Testis (tissue), 5 donors: ENCODE measurements at places on chromosomes 3 and 15.

GRCh38 chr3:169886671-169887070 is 16.9 kb upstream of the LRRC31 start:
- DNase-seq = peak; percentile 38

DNA sequence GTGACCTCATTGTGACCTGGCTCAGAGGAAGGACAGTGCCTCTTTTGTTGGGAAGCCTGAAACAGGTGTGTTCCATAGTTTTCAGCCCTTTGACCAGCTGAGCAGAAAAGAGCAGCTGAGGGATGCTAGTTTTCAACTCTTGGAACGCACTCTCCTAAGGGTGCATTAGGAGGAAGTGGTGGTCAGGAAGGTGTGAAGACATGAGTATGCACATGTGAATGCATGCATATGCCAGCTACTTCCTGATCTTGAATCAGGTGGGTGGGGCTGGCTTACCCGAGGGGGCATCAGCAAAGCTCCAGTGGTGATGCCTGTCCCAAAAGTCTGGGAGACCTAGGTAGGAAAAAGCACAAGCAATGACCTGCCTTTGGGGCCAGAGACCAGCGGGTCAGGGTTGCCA is 23.3 kb upstream of the CEMIP start:
- DNase-seq = no peak

DNA sequence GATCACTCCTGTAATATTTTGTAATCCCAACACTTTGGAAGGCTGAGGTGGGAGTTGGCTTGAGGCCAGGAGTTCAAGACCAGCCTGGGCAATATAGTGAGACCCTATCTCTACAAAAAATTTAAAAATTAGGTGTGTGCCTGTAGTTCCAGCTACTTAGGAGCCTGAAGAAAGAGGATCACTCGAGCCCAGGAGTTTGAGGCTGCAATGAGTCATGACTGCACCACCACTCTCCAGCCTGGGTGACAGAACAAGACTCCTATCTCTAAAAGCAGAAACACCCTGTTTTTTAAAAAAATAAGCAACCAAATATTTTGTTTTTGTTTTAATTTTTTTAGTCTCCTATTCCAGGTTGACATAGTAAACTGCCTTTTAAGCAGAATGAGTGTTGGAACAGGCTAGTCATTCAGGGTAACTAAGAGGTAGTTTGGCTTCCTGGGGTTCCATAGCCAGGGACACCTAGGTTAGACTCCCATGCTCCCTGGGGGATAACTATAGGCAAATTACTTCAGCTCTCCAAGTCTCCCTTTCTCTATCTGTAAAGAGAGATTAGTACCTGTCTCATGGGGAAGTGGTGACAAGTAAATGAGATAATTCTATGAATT is 114.6 kb upstream of the C15orf61 start:
- no peak for DNase-seq

DNA sequence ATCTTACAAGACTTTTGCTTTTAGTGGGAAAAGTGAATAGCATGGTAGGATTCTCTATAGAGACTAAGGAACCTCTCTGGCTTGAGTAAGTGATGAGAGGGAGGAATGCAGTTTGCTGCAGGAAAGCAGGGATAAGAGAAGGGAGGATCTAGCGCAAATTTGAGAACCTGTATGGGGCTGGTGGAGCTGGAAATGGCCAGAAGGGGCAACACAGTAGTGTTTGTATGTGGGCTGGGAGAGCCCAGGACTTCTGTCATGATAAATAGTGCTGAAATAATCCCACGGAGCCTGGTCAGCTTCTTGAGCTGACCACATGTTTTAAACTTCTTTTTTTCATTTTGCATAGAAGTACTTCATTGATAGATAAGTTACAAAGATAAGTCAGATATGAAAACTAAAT is 11.2 kb upstream of the SHC4 start:
- no peak for DNase-seq

GRCh38 chr15:47288794-47289193 is 428.5 kb upstream of the SEMA6D start:
- DNase-seq = no peak

GRCh38 chr3:194286375-194287146 is 64.6 kb downstream of the CPN2 start:
- DNase-seq = no peak

DNA sequence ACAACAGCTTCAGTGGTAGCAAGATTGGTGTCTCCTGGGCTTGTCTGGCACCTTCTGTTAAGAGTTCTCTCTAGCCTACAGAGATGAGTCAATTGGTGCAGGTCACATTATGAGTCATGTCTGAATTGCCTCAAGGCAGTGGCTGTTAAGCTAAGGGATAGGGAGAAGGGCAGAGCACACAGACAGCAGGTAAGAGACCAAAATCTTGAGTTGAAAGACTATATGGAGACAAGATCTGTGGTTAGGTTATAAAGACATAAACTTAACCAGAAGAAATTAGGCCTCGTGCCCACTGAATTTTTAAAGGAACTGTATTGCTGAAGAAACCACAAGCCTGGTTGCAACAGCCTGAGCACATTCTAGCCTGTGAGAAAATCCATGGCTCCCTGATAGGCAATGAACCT is 19.2 kb upstream of the KPNA1 start:
- DNase-seq = no peak
